Jurkat, Clone E6-1 (cell line): ENCODE measurements at places on chromosomes 6 and 20.
A peak's percentile ranks its signal among the peaks of the same experiment; 100 is the strongest.

GRCh38 chr6:93418033-93418407 is 1.3 kb downstream of the EPHA7 start:
- no peak for DNase-seq

DNA sequence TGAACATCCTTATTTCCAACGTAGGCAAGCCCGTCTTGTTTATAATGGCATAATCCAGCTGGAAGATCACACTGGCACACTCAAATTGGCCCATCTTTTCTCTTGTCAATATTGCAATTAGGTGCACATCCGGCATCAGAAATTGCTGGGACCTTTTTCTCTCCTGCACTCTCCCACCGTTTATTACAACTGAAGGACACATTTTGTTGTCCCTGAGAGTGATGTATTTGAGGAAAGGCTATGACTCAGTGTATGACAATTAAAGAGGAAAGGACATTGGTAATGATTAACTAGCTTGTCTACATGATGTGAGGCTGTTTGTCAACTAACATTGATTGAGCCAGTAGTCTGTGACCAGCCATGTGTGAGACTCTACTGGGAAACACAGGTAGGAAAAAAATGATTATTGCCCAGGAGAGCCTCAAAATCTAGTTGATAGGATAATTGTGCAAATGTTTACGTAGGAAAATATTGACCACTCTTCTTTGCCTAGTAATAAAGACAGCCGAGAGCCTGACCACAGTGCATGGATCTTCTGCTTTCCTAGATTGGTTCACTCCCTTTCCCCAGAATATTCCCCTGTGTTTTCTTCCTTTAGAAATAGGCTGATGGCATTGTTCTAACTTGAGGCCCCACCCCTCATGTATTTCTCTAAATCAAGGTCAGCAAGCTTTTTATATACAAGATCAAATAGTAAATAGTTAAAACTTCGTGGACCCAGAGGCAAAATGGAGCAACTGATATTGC is 230.0 kb upstream of the BTBD3 start:
- DNase-seq = no peak

DNA sequence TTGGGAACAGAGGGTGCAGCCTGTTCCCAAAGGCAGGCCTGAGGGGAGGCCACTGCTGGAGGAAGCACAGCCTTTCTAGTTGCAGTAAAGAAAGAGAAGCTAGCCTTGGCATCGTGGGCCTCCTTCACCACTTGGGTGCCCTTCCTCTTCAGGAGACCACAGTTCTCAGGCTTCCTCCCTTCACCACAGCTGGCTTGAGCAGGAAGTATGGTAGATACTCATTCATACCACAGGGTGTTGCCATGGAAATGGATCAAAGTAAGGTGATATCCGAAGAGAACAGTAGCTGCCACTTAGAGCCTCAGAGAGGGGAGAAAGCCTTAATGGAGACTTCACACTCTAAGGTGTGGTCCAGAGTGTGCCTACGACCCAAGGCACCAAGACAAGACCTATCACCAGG is 120.4 kb upstream of the RIPOR2 start:
- peak; percentile 99 for DNase-seq

- no peak for DNase-seq
Observed at GRCh38 chr6:118353564-118353963, 194.5 kb upstream of the PLN start.

DNA sequence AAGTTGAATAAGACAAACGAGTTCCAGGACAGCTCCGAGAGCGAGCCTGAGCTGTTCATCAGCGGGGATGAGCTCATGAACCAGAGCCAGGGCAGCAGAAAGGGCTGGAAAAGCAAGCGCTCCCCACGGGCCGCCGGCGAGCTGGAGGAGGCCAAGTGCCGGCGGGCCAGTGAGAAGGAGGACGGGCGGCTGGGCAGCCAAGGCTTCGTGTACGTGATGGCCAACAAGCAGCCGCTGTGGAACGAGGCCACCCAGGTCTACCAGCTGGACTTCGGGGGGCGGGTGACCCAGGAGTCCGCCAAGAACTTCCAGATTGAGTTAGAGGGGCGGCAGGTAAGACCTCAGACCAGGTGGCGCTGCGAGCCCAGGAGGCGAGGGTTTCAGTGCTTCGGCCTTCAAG is 56.0 kb upstream of the TMEM181 start:
- DNase-seq = no peak

DNA sequence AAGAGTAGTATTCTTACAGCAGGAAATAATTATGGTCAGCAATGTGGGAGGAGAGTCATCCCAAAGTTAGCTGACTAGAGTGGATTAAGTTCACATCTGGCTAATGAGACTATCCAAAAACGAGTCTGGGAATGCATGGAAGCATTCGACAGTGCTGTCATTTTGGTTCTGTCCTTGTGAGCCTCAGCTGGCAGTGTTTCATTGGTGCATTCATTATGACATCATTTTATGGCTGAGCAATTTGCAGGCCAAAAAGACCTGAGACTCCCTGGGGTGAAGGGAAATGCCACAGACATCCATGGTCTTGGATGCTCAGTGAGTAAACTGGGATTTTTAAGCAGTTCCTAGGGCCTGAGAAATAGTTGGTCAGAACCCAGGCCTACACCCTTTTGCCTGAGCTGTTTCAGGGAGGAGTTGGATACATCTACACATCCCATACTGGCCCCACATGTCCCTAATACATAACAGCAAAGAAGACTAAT is 196.4 kb upstream of the CCN2 start:
- no peak for DNase-seq

- no peak for DNase-seq
Observed at GRCh38 chr6:145736661-145737144, 1.4 kb upstream of the EPM2A start.

- DNase-seq = no peak
Observed at GRCh38 chr6:56911847-56912246, 43.1 kb upstream of the BEND6 start.

DNA sequence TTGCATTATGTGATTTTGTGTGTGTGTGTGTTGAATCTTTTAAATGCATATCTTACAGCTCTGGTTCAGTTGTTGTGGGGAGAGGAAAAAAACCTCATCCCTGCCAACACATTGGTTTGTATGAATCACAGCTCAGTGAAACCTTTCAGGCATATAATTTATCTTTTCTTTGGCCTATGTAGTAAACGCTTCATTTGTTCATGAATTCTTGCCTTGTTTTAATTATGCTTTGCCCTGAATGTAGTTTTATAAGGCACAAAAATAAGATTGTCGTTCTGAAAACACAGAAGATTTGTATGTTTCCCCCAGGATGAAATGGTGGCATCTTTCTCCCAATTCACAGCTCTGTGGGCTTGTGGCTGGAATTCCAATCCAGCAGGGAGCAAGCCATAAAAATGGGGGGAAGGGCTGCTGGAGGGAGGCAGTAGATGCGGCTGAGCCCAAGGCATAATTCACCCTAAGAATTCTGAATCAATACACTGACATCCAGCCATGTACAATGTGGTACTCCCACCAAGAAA is 45.1 kb downstream of the BCAS1 start:
- no peak for DNase-seq

- DNase-seq = peak; percentile 27
Observed at GRCh38 chr20:44448753-44449546, 26.7 kb upstream of the TTPAL start.

GRCh38 chr20:21623074-21623780 is 82.2 kb upstream of the PAX1 start:
- DNase-seq = no peak

DNA sequence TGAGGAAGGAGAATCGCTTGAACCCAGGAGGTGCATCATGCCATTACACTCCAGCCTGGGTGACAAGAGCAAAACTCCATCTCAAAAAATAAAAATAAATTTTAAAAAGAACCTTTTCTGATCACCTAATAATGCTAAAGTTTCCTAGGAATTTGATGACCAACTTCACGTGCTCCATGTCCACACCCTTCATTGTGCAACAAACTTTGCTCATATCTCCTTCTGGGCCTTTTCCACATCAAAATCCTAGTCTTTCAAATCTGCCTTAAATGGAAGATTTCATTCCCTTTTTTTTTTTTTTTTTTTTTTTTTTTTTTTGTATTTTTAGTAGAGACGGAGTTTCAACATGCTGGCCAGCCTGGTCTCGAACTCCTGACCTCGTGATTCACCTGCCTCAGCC is 112.5 kb upstream of the LOC128125822 start:
- DNase-seq = no peak

GRCh38 chr20:63261060-63261794 is 7.0 kb upstream of the NKAIN4 start:
- no peak for DNase-seq

- DNase-seq = peak; percentile 80
Observed at GRCh38 chr20:25859649-25860530, 163.2 kb upstream of the ZNF337 start.

GRCh38 chr6:52299653-52300052 is 15.1 kb upstream of the MCM3 start:
- DNase-seq = no peak

DNA sequence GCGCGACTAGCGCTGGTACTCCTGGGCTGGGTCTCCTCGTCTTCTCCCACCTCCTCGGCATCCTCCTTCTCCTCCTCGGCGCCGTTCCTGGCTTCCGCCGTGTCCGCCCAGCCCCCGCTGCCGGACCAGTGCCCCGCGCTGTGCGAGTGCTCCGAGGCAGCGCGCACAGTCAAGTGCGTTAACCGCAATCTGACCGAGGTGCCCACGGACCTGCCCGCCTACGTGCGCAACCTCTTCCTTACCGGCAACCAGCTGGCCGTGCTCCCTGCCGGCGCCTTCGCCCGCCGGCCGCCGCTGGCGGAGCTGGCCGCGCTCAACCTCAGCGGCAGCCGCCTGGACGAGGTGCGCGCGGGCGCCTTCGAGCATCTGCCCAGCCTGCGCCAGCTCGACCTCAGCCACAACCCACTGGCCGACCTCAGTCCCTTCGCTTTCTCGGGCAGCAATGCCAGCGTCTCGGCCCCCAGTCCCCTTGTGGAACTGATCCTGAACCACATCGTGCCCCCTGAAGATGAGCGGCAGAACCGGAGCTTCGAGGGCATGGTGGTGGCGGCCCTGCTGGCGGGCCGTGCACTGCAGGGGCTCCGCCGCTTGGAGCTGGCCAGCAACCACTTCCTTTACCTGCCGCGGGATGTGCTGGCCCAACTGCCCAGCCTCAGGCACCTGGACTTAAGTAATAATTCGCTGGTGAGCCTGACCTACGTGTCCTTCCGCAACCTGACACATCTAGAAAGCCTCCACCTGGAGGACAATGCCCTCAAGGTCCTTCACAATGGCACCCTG is 1.6 kb downstream of the TPBG start:
- DNase-seq = no peak

GRCh38 chr6:116221067-116221466 is 32.8 kb downstream of the TSPYL4 start:
- DNase-seq = no peak

- no peak for DNase-seq
Observed at GRCh38 chr6:142459271-142459670, 157.5 kb downstream of the ADGRG6 start.

DNA sequence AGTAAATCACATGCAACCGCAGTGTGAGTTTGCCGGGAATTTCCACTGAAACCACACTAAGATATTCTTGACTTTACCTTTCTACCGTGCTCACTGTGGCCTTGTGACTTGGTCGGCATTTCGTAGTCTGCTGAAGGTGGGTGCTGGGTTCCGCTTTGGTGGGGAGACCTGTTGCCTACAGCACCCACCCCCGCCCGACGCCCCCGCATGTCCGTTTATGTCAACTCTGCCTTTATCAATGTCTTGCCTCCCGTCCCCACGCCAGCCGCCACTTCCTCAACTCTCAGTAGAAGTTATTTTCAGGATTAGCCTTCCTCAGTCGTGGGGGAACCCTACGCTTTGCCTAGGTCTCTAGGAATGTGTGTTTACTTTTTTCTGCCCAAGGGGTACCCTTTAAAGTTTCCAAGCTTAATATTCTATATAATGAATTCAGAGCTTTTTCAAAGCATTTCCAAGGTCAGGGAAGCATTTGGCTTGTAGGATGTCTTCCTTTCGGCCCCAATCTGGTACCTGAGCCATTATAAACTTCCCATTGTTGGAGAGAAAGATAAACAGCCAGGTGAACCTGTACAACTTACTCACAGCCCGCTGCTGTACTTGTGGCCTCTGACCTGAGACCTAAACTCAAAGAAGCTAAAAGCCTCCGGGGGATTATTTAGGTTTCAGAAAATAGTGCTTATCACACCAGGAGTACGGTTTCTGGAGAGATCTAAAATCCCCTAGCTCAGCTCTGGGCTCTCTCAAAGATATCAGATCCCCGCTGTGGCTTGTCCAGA is 54.2 kb downstream of the TBC1D7 start:
- no peak for DNase-seq

DNA sequence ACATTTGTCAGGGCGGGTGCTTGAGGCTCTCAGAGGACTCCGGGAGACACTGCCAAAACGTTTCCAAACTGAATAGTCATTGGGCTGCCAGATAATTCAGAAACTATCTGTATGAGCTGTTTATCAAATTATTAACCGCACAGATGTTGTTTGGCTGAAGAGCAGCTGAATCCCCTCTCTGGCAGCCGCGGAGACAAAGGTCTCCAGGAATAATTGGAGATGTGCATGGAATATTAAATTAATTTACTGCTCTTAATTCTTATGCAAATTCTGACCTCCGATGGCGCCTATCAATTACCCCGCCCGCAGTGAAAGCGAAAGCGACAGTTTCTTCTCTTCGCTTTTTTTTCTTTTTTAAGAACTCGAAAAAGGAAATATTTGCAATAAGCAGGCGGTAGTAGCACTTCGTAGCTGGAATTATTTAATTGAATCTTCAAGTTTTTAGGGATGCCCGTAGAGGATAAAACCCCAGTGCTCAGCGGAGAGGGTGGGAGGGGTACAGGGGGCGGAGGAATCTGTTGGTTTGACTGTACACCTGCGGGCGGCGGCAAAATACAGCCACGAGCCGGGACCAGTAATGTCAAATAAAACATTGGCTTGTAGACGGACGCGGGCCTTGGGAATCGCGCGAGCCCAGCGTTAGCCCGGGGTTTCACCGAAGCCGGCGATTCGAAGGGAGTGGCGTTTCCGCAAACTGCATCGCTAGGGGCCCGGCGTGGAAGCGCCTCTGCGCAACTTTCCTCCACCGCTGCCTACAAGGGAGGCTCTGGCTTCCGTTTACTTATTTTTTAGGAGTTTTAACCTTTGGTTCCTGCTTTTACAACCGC is 6.2 kb downstream of the LINC00237 start:
- DNase-seq = peak; percentile 29

- DNase-seq = no peak
Observed at GRCh38 chr6:165106261-165106660, 203.1 kb downstream of the C6orf118 start.

DNA sequence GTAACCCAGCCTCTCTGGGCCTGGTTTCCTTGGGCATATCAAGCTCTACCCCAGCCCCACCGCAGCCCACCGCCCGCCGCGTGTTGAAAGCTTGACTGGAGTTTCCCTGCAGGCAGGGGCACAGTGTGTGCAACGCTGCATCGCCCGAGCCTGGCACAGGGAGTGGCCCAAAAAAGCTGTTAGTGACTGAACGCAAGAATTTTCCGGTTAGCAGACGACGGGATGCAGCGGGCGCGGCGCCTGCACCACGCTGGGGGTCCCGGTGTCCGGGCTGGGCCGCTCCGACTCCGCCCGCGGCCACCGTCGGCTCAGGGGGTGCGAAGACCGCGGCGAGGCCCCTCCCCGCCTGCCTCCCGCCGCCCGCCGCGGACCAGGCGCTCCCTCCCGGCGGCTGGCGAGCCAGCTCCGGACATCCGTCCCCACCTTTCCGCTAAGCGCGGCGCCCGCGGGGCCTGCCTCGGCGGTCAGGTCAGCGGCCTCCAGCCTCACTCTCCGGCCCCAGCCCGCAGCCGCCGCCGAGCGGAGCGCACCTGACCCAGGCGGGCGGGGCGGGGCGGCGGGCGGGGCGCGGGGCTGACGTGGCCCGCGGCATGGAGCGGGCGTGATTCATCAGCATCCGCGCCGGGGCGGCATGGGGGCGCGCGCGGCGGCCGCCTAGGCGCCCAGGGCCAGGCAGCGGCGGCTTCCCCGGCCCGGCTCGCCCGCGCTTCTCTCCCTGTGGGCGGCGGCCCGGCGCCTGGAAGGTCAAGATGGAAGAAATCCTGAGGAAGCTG is at the start of gene ARFGEF3:
ARFGEF3 (plus strand) TSS at position 602 of the 773 bp plus-strand sequence; CDS start at position 750, 148 bp downstream.
- DNase-seq = no peak
